ENCODE measurements at places on chromosomes 3 and 15.

- peak; percentile 55 for DNase-seq
Observed at GRCh38 chr15:73240866-73241499, 127.8 kb downstream of the HCN4 start.

GRCh38 chr3:64728994-64729393, 41.2 kb upstream of the ADAMTS9 start:
- DNase-seq: no peak

GRCh38 chr3:161349529-161350312, 21.6 kb downstream of the SPTSSB start:
- peak; percentile 39 for DNase-seq

- no peak for DNase-seq
Observed at GRCh38 chr3:62546266-62546665, 172.9 kb upstream of the FEZF2 start.

- DNase-seq: no peak
Observed at GRCh38 chr3:188051801-188052168, 102.2 kb upstream of the LPP start.

DNA sequence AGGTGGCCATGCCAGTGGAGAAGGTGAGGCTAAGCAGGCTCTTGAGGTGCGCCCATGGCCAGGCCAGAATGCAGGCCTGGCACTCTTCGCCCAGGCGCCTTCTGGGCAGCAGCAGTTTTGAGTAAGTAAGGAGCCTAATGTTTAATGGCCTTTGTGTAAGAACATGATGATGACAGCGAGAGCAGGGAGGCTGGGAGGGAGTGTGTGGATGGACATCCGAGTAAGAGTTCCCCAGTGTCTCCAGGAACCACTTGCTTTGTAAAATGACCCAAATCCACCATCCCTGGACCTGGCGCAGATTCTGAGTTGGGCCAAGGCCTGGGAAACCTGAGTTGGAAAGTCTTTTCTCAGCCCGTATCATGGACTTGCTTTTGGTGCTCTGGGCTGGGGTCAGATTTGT, 24.1 kb downstream of the KLF13 start:
- no peak for DNase-seq

GRCh38 chr3:101143012-101143411, 149.8 kb upstream of the ABI3BP start:
- no peak for DNase-seq

DNA sequence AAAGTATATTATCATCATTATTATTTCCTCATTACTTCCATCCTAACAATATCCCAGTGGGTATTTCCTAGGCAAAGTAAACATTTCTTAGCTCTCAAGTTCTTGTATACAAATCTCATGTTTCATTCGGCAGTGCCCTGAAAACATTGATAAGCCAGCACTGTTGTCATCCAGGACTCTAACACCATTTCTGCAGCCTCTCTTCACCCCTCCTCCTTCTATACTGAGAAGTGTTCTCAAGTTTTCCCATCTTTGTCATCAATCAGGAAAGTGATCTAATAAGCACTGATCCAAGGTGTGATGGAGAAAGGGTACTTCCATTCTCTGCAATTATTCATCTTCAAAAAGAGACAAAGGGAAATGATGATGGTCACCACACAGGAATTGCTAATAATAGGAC, 168.4 kb upstream of the CCDC54 start:
- no peak for DNase-seq

DNA sequence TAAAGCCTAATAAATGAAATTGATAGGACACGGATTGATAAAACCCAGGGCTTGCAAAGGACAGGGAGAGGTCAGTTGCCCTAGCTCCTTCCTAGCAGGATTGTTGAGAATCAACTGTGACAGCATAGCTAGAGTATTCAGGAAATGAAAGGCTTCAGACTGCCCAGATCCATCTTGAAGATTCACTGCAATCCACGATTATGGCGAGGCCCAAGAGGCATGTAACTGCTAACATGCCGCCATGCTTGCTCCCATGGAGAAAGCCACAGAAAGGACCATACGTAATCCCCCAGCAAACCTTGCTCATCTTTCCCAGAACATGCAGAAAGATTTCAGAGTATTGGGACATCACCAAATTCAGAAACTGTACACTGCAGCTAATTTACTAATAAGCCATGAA, 41.3 kb downstream of the MYH15 start:
- no peak for DNase-seq

DNA sequence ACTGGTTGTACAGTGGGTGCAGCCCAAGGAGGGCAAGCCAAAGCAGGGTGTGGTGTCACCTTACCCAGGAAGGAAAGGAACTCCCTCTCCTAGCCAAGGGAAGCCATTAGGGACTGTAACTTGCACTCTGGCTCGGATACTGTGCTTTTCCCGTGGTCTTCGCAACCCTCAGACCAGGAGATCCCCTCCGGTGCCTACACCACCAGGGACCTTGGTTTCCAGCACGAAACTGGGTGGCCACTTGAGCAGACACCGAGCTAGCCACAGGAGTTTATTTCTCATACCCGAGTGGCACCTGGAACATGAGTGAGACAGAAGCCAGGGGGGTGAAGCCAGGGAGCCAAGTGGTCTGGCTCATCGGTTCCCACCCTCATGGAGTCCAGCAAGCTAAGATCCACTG, 90.7 kb downstream of the ZBBX start:
- no peak for DNase-seq

DNA sequence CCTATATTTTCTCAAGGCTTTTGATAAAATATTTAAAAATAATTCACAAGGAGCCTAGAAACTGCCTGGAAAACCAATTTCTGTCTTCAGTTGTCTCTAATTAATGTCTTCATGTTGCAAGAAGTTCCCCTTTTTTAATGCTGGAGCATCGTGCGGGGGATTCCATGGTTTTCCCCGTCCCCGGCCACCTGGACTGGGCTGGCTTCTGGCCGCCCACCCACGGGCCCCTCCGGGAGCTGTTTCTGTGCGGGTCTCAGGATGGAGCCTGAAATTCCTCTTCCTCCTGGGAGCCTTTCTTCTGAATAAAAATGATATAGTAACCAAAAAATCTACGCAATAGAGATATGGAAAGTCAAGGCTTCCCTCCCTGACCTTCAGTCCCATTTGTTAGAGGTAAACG, 8.1 kb upstream of the LRRK1 start:
- DNase-seq: no peak

DNA sequence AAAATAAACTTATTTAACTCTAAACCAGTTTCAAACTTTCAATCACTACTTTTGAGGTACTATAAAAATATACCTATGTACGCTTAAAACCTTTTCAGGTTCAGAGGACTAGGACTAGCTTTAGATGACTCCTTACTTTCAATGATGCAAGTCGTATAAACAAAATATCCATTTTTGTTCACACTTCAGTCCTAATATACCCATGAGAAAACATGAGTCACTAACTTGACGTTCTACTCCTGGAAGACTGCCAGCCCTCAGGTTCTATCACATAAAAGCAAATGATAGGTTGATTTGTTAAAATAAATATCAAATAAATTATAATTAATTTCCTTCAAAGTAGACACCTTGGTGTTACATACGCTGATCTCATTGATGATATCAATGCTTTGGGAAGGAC, 10.6 kb upstream of the P3H2 start:
- DNase-seq: no peak

DNA sequence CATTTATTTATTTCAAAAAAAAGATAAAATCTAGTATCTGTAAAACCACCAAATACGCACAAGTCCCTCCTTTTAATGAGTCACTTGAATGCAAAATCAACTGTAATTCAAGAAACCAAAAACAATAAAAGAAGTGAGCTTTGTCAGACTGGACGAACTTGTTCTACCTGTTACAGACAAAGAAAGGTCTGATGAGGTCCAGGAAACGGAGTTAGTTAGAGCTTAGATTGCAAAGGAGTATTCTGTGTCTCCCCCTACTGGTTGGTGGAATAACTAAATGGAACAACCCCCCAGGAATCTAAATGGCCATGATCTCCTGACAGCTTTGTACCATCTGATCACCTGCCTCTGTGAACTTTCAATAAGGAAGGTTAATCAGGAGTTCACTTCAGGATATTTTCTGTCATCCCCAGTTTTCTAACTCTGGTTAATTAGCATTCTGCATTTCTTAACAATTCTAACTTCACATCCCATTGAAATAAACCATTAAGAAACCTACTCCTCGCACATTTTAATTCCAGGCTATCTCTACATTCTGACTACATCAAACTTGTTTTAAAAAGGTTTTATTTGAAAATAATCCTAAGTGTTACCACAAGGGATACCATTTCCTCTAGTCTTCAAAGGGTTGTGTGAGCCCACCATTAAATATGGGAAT, 333.0 kb upstream of the SATB1 start:
- DNase-seq: no peak

- DNase-seq: no peak
Observed at GRCh38 chr3:4219227-4219568, 84.0 kb upstream of the SETMAR start.

All from NK-92 treated with Interleukin-12 subunit alpha and Interleukin-12 subunit beta, amount 100 ng/mL, for 24 hours (cell line).